Thymus (tissue), 14 donors: ENCODE measurements at places on chromosomes 6 and 20.

DNA sequence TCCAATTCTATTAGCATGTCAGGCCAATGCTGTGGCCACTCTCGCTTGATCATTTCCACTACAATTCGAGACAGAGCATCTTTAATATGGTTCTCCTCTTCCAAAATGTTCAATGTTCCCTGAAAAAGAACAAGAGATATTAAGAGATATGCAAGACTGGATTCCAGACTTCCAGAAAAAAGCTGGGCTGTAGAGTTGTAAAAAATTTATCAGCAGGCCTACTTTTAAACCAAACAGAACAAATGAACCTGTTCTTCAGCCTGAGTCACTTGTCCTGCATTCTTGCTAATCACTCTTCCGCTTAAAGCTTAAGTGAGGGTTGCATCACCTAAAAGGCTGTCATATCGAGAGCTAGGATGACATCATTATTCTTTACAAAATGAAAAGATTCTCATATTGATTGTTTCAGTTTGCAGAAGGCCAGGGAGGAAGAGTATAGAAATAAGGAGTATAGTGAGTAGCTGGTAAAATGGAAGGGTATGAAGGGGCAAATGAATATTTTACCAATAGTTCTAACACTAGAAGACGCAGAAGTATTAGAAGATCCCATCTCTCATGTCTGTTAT is 4.9 kb downstream of the XPO5 start:
- peaks cover 62% of the 10 kb centered on the region for H3K36me3 ChIP-seq
- no peak overlapping the region for H3K4me3 ChIP-seq
- no peak for DNase-seq
- no peak overlapping the region for H3K27ac ChIP-seq

DNA sequence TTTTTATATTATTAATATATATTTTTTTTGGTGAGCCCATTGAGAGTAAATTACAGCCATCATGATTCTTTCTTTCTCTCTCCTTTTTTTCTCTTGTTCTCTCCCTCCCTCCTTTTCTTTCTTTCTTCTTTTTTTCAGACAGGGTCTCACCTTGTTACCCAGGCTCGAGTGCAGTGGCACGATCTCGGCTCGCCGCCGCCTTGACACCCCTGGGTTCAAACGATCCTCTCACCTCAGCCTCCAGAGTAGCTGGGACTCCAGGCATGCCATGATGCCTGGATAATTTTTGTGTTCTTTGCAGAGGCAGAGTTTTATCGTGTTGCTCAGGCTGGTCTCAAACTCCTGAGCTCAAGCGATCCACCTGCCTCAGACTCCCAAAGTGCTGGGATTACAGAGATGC is 1.6 kb downstream of the CCDC170 start:
- no peak overlapping the region for H3K4me3 ChIP-seq
- H3K36me3 ChIP-seq, result no peaks in the 10 kb centered on the region
- DNase-seq, result no peak
- H3K27ac ChIP-seq, result no peak overlapping the region
- peaks cover 38% of the 10 kb centered on the region for H3K27me3 ChIP-seq

DNA sequence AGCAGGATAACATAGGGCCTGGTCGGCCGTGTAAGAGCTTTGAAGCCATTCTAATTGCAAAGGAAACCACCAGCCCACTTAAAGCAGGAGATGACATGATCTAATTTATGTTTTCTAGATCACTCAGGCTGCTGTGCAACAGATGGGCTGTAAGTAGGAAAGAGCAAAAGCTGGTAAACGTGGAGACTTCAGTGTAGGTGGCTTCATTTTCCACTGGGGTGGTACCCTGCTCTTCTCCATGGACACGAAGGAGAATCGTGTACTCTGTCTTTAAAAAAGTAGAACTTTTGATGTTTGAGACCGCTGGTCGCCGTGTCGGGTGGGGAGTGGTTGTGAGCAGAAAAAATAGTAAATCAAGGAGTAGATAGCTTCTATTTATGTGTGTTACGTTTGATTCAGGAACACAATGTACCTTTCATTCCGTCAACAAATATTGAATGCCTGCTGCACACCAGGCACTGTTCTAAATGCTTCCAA is 6.4 kb downstream of the CASS4 start:
- no peaks in the 10 kb centered on the region for H3K27me3 ChIP-seq
- no peak overlapping the region for H3K27ac ChIP-seq
- peaks cover 25% of the 10 kb centered on the region for H3K4me1 ChIP-seq
- H3K4me3 ChIP-seq, result no peak overlapping the region
- DNase-seq, result no peak

- H3K27ac ChIP-seq, result no peak overlapping the region
- no peak for DNase-seq
- peaks cover 79% of the 10 kb centered on the region for H3K36me3 ChIP-seq
- H3K4me3 ChIP-seq, result no peak overlapping the region
Measured at GRCh38 chr20:25278636-25279361, 30.9 kb downstream of the PYGB start.

- DNase-seq, result no peak
- no peaks in the 10 kb centered on the region for H3K4me1 ChIP-seq
- no peak overlapping the region for H3K4me3 ChIP-seq
Measured at GRCh38 chr6:101878554-101879276, 485.2 kb downstream of the GRIK2 start.

GRCh38 chr6:82237013-82237412 is 10.5 kb downstream of the IBTK start:
- no peak overlapping the region for H3K4me3 ChIP-seq
- no peak for DNase-seq
- no peaks in the 10 kb centered on the region for H3K4me1 ChIP-seq
- H3K27me3 ChIP-seq, result no peaks in the 10 kb centered on the region
- peaks cover 2% of the 10 kb centered on the region for H3K36me3 ChIP-seq

- H3K27ac ChIP-seq, result no peak overlapping the region
- no peaks in the 10 kb centered on the region for H3K4me1 ChIP-seq
- no peak for DNase-seq
Measured at GRCh38 chr6:117138920-117139319, 126.4 kb upstream of the VGLL2 start.

DNA sequence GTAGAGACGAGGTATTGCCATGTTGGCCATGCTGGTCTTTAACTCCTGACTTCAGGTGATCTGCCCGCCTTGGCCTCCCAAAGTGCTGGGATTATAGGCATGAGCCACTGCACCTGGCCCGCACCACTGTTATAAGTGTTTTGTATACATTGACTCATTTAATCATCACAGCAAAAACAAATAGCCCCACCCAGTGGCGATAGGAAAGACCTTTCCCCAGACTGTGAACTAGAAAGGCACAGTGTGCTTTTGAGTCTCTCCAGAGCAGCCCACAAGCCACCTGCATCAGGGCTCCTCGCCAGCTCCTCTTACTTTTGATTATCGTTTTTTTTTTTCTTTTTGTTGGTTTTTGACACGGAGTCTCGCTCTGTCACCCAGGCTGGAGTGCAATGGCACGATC is 27.9 kb upstream of the ZFP64 start:
- no peak for DNase-seq
- H3K4me3 ChIP-seq, result no peak overlapping the region
- H3K4me1 ChIP-seq, result no peaks in the 10 kb centered on the region
- H3K27ac ChIP-seq, result no peak overlapping the region
- H3K27me3 ChIP-seq, result no peaks in the 10 kb centered on the region

DNA sequence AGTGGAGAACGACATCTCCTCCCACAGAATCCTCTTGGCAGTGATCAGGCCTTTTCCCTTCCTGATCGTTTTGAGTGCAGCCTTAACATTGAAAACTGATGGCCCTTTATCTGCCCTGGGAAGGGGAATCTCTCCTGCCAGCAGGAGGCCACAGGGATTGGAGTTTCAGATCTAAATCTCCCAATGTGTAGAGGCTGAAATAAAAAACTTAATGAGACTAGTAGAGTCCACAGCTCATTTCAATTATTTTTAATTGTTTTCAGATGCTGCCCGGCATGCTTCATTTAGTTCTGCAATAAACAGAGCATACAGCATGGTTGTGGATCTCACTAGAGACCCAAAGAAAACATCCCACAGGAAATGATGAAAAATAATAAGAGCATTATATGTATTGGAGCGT is 662.2 kb upstream of the HS3ST5 start:
- H3K27me3 ChIP-seq, result no peaks in the 10 kb centered on the region
- no peaks in the 10 kb centered on the region for H3K36me3 ChIP-seq
- no peaks in the 10 kb centered on the region for H3K4me1 ChIP-seq

- no peaks in the 10 kb centered on the region for H3K36me3 ChIP-seq
- no peaks in the 10 kb centered on the region for H3K4me1 ChIP-seq
- no peak overlapping the region for H3K27ac ChIP-seq
- no peak for DNase-seq
- H3K4me3 ChIP-seq, result no peak overlapping the region
Measured at GRCh38 chr20:12093057-12093796, 175.5 kb downstream of the BTBD3 start.

GRCh38 chr6:108473197-108473596 is 87.5 kb upstream of the FOXO3 start:
- H3K27ac ChIP-seq, result no peak overlapping the region
- H3K27me3 ChIP-seq, result no peaks in the 10 kb centered on the region
- H3K4me3 ChIP-seq, result no peak overlapping the region

DNA sequence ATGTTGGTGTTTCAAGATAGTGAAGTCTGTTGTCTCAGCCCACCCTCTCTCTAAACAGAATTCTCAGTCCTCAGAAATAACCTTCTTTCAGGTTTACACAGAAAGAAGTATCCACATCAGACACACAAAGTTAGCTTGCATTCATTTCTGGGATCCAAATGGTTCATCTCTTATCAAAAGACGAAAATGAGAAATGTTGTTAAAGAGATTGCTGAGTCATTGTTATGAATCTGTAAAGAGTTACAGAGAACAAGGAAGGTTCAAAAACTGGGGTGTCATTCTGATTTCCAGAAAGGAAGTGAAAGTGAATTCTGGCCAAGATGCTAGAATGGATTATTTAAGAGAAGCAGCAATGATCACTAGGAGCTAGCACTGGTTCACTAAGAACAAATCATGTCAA is 90.5 kb upstream of the ATXN1 start:
- no peaks in the 10 kb centered on the region for H3K4me1 ChIP-seq
- H3K27me3 ChIP-seq, result no peaks in the 10 kb centered on the region
- no peak overlapping the region for H3K27ac ChIP-seq
- no peak for DNase-seq
- H3K36me3 ChIP-seq, result no peaks in the 10 kb centered on the region

- peaks cover 18% of the 10 kb centered on the region for H3K4me1 ChIP-seq
- DNase-seq, result no peak
- H3K27ac ChIP-seq, result no peak overlapping the region
- H3K4me3 ChIP-seq, result no peak overlapping the region
Measured at GRCh38 chr6:139296927-139297326, 5.1 kb upstream of the TXLNB start.

DNA sequence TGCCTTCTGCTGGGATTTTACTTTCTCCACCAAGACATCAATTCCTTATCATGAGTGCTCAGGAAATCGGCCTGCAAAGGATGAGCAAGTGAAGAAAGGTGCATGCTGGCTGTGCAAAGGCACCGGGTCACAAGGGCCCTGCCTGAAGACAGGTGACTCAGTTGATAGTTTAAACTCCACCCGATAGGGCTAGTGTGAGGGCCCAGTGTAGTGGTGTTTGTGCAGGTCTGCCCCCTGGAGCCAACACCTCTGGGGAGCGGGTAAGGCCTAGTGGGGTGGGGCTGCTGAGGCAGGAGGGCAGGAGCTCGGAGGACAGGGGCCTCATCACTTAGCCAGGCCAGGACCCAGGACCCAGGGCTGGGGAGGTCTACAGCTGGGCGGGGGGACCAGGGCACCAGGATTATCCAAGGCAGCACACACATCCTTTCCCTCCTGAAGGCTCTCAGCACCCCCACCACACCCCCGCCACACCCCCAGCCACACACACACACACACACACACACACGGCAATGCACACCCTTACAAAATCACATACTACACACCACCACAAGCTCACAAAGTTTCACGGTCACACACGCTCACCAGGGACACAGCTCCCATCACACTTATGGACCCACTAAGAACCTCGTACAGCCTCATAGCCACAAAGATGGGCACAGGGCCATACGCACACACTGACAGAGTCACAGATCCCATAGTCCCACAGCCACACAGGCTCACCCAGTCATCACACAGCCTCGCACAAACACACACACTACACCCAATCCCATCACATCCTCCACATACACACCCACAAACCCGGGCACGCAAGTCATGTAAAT is 75.4 kb downstream of the GRM4 start:
- DNase-seq, result no peak
- no peak overlapping the region for H3K27ac ChIP-seq
- no peaks in the 10 kb centered on the region for H3K36me3 ChIP-seq
- no peaks in the 10 kb centered on the region for H3K27me3 ChIP-seq
- no peak overlapping the region for H3K4me3 ChIP-seq
